ENCODE measurements at places on chromosomes 3 and 15.

GRCh38 chr3:114454551-114455251 lies 160.9 kb downstream of the TIGIT start:
- DNase-seq: no peak

DNA sequence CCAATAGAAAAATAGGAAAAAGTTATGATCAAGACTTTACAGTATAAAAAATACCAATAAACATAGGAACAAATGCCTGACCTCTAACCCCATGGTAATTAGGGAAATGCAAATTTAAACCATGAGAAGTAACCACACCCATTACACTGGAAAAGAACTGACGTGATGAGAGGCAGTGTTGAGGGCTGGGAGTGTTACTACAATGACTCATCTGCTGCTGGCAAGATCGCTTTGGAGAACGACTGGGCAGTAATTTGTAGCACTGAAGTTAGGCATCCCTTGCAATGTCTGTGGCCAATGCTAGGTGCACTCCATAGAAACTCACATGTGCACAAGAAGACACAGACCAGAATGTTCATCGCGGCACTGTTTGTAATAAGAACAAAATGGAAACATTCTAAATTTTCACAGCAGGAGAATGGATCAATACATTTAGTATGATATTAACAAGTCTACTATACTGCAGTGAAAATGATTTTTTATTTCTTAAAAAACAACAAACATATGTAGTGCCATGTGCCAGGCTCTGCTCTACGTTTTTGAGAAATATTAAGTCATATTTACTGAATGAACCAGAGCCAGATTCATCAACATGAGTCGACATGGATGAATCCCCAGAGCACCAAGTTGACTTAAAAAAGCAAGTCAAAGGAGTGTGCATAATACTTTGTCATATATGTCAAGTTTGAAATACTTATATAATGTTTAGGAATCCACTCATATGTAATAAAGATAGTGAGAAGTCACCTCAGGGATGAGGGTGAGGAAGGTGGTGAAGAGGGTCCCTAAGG lies 37.6 kb upstream of the EPHB3 start:
- no peak for DNase-seq

DNA sequence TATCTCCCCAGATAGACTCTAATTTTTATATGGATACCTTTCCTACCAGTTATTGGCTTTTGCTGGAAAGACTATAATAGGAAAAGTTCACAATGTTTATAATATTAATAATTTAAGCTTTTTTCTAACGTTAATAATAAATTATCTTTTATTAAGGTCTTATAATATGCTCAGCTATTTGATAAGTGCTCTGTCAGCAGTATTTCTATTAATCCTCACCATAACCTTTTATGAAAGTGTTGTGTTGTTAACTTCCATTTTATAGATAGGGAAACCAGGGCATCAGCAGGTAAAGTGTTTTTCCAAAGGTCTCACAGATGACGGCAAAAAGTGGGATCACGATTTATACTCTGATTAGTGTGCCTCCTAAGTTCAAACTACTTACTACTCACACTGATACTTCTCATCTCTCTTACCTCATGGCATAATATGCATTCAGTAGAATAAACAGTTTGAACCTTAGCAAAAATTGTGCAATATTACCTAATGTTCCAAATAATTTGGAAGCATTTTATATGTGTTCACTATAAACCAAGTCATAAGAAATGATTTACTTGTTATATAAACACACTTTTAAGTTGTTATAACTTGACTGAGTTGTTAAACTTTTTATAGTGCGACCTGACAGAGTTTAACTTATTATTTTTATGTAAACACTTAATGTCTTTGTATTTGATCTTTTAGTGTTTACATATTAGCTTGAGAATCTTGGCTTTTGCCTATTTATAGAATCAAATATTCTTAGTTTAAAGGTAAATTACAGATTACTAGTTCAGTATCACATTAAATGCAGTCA lies 274.9 kb upstream of the DCBLD2 start:
- no peak for DNase-seq

DNA sequence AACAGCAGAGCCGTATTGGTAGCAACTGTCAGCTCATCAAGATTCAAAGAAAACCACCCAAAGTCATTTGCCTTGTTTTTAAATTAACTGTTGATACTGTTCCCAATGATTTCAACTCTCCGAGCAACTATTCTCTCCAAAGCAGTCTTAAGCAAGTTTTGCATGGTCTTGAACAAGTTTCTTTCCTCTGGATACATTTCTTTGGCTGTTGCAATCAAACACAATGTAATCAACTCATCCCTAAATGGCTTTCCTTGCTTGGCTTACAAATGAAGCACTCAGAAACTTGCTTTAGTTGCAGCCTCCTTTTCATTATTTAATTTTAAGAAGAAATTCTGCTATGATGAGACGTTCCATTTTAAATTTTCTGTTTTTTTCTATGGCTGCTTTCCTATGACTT lies 15.5 kb upstream of the MUC13 start:
- no peak for DNase-seq

GRCh38 chr3:128315313-128315712 lies 151.4 kb downstream of the DNAJB8 start:
- DNase-seq: no peak

- DNase-seq: no peak
These were observed 100.5 kb downstream of the XXYLT1 start for GRCh38 chr3:195170496-195170895.

GRCh38 chr3:159914426-159914825 lies 74.2 kb upstream of the IL12A start:
- DNase-seq: no peak

GRCh38 chr15:74847432-74847831 lies 4.5 kb upstream of the ULK3 start:
- DNase-seq: no peak
